T1000 (cell line): ENCODE measurements at places on chromosomes 5 and 9.

- DNase-seq, result no peak
Observed at GRCh38 chr9:125652759-125653158, 54.2 kb downstream of the MAPKAP1 start.

DNA sequence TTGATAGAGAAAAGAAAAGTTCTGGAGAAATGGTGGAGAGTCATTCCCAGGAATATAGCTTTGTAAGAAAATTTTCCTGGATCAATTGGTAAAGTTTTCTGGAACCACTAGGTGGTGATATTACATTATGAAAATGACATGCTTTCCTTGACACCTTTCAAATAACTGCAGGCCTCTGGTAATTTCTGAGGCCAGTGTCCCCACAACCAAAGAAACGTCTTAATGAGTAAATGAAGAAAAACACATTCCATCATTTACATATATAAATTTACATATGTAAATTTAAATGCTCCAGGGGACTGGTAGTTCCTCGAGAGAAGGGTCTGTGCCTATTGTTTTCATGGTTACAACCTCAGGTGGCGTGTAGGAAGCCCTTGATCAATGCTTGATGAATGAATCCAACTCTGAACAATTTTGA lies 17.2 kb upstream of the RGS3 start:
- DNase-seq, result no peak

- DNase-seq, result no peak
Observed at GRCh38 chr5:58666598-58667581, 84.0 kb downstream of the RAB3C start.

GRCh38 chr5:78534148-78534904 lies 114.2 kb downstream of the LHFPL2 start:
- DNase-seq, result peak; percentile 38

- no peak for DNase-seq
Observed at GRCh38 chr5:92064993-92065392, 681.9 kb upstream of the ARRDC3 start.

DNA sequence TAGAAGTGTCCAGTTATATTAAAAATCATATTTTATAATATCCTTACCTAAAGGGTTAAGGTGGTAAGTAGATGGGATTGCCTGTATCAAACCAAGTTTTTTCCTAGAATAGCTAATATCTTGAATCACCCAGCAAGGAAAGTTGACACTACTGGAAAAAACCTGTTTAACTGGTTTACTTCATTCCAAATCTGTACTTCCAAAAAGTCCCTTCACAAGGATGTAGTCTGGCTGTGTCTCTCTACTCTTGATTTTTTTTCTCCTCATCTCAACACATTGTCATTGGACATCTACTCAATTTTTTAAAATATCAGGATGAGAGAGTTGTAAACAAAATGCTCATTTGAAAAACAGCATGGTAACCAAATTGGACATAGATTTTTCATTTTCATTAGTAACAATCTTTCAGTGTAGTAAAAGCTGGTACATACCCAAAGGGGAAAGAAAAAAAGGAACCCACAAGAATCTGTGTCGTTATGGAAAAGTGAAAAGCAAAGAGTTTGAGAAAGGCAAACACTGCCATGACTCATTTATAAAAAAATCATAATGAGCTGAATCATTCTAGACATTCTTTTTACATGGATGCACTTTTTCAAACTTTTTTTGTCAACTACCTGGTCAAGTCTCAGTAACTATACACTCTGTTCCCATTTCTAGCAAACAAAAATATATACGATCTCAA lies 173.5 kb downstream of the GLIS3 start:
- DNase-seq, result no peak

GRCh38 chr9:108844391-108844790 lies 11.4 kb downstream of the ACTL7B start:
- no peak for DNase-seq

- DNase-seq, result no peak
Observed at GRCh38 chr5:7983433-7983832, 114.5 kb downstream of the MTRR start.

DNA sequence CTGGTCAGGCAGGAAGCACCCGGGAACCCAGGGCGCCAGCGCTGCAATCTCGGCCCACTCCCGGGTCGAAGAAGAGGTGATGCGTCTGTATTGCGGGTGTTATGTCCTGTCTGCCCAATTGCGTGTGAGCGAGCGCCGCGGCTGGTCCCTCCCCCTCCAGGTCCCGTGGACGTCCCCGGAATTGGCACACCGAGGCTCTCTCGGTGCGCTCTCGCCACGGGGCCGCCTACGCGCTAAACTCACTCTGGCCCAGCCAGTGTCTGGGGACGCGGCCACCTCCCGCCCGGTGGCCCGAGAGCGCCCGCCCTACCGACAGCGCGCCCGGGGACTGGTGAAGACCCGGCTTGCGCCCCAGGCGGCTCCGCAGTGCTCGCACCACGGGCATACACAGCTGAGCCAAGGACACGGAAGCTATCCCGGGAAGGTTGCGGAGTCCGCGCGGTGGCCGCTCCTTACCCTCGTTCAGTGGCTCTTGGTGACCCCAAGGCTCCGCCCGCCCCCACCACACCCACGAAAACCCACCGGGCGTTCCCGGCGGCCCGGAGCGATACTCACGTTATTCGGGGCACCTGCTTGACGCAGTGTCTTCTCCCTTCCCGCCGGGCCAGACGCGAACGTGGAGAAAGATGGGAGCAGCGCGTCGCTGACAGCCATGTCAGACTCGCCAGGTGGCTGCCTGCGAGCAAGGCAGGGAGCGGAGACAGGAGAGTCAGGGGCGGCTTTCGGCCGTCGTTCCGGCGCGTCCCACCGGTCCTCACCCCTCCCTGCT lies 1.0 kb downstream of the KLF4 start:
- peak; percentile 31 for DNase-seq

- DNase-seq, result no peak
Observed at GRCh38 chr5:68395926-68396511, 180.5 kb downstream of the PIK3R1 start.

DNA sequence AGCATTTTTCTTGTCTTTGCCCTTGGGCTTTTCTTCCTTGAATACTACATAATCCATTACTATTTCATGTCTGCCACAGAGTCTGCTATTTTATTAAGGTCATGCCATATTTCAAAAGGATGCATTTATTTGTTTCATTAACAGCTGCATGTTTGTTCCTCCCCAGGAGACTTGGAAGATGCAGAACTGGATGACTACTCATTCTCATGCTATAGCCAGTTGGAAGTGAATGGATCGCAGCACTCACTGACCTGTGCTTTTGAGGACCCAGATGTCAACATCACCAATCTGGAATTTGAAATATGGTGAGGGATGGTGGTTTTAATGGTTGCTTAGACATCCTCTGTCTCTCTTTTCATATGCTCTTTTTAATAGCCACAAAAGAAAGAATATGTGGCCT lies 4.0 kb downstream of the IL7R start:
- no peak for DNase-seq

GRCh38 chr5:82151662-82152061 lies 126.5 kb downstream of the RPS23 start:
- no peak for DNase-seq

- peak; percentile 17 for DNase-seq
Observed at GRCh38 chr9:107749787-107750444, 260.3 kb upstream of the KLF4 start.

GRCh38 chr9:8408575-8409190 lies 609.1 kb upstream of the DMAC1 start:
- DNase-seq, result no peak

DNA sequence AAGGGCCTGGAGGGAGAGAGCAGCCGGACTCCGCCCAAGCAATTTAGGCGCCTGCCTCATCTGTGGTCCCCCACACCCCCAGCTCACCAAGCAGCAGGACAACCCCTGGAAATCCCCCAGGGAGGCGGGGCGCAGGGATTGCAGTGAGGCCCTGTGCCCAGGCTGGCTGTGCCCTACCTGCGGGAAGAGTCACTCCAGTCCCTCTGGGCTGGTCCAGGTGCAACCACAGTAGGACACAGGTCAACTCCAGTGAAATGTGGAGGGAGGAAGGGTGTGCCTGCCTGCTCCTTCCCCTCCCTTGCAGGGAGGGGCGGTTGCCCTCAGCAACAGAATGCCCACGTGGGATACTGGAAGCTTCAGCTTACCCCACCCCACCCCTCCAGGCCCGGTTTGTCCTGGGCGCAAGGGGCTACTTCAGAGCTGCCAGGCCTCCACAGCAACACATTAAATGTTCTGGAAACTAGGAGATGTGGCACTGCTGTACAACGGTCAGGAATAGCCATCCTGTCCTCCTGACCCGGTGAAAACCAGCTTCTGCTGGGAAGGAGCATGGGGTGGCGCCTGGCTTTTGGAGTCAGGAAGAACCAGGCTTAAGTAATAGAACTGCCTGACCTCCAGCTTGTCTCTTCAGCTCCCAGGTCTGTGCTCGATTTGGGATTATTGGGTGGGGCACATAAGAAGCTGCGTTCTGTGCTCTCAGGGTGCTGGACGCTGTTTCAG lies 22.5 kb downstream of the ABO start:
- DNase-seq, result no peak

GRCh38 chr9:135253305-135254004 lies 166.0 kb downstream of the OLFM1 start:
- DNase-seq, result no peak

- DNase-seq, result no peak
Observed at GRCh38 chr5:103706939-103707682, 144.5 kb upstream of the NUDT12 start.

GRCh38 chr5:156707750-156708149 lies 142.3 kb upstream of the PPP1R2B start:
- DNase-seq, result no peak

- DNase-seq, result no peak
Observed at GRCh38 chr5:107063511-107063910, 607.2 kb downstream of the EFNA5 start.

GRCh38 chr5:64100203-64100602 lies 65.4 kb upstream of the RNF180 start:
- DNase-seq, result no peak

DNA sequence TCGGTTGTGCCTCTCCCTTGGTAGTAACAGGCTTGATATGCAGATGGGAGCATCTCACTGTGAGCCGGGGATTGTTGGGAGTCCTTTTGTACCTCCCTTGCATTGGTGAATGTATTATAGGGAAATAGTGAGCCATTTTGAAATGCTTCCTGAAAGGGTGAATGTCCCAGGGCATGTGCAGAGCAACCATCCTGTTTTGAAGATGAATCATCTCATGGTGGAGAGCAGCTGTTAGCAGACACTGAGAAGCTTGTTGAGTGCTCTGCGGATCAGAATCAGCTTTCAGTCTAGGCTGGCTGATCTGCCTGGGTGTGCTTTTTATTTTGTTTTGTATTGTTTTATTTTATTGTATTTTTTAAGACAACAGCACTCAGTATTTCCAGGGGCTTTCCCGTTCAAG lies 29.7 kb downstream of the SLC36A1 start:
- no peak for DNase-seq

GRCh38 chr9:113503131-113503541 lies 39.6 kb downstream of the RGS3 start:
- no peak for DNase-seq

GRCh38 chr5:149646564-149646963 lies 65.3 kb downstream of the ARHGEF37 start:
- no peak for DNase-seq

DNA sequence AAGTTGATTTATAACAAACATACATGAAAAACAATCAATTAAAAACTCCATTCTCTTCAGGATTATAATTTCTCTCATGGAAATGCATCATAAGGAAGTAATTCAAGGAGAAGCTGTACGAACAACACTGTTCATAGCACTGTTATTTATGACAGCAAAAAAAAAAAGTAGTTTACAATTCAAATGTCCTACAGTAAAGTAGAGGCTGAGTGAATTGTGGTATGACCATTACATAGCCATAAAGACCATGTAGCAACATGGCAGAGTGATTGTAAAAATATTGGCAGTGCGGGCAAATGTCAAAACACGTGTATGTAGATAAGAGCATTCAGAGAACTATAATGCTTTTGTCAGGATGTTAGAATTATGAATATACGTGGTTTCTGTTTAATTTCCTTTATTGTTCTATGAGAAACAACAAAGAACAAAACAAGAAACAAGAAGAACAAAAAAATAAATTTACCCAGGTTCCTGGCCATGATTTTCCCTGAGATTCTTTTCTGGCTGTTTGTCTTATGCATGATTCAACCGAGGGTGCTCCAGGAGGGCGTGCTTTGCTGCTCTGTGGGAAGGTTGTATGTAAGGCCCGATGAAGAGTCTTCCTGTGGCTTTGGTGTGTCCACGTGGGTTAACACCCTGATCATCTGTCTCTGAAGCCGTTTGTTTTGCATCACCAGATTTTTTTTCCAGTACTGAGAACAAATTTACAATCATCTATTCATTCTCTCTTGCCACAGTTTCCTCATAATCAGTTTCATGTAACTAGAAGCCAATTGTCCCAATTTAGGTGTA lies 28.8 kb downstream of the GCNT4 start:
- no peak for DNase-seq

DNA sequence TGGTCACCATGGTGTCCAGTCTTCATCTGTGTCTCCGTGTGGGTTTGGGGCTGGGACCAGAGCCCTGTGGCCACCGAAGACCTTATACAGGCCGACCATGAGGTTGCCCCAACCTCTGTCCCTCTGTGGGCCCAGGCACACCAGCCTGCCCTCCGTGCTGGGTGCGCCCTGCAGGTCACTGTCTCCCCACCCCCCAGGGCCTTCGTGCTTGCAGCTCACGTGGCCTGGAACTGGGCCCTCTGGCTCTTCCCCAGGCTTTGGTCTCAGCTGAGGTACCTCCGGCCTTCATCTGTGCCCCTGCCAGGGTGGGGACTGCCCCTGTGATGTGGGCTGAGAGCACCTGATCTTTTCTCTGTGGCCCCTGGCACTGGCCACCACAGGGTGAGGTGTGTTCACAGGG lies 92.1 kb downstream of the RXRA start:
- DNase-seq, result no peak

GRCh38 chr9:123450996-123451395 lies 95.0 kb downstream of the CRB2 start:
- DNase-seq, result no peak

- no peak for DNase-seq
Observed at GRCh38 chr9:75666856-75667554, 223.5 kb upstream of the PCSK5 start.

DNA sequence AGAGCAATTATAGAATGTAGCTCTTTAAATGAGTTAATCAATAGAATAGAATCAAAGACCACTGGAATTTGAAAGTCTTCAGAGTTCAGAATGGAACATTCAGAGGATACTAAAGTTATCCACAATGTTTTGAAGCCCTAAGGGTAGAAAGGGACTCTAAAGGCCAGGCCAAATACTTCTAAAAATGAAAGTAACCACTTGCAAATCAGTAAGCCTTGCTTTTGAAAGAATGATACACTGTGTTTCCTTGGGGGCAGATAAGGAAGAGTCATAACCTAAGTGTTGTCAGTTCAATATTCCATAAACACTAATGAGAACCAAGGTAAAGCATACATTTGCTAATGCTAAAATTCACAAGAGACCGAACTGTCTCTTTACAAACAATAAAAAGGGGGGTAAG lies 813.5 kb downstream of the PTPRD start:
- DNase-seq, result no peak

GRCh38 chr5:53099546-53099945 lies 10.0 kb downstream of the MOCS2 start:
- no peak for DNase-seq

DNA sequence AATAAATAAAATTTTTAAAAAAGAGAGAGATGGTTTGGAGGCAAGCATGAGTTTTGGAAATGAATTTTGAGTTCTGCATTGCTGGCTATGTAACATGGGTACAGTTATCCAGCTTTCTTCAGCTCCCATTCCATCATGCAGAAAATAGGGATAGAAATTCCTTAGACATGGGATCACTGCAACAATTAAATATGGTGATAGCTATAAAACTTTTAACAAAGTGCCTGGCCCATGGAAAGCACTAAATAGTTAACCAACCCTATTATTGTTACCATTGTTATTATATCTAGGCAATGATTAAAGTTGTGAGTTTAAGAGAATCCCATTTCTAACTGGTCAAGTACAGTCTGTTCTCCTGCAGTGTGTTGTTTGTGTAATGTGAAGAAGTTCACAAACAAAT lies 115.4 kb upstream of the GAS1 start:
- no peak for DNase-seq
